ENCODE measurements at places on chromosomes 2 and 18.

DNA sequence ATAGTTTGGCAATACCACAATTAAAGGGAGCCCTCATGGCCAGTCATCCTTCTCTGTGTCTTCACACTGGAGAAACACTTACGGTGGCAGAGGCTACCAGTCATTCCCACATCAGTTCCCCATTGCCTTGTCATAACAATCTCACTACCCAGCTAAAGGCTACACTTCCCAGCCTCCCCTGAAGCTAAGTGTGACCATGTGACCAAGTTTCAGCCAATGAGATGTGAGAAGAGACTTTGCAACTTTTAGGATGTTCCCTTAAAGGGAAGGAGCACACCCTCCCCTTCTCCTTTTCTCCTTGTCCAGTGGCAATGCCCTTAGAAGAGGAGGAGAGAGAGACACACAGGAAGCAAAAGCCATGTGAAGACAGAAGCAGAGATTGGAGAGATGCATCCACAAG is 89.0 kb upstream of the RAB12 start:
- no peak for DNase-seq

DNA sequence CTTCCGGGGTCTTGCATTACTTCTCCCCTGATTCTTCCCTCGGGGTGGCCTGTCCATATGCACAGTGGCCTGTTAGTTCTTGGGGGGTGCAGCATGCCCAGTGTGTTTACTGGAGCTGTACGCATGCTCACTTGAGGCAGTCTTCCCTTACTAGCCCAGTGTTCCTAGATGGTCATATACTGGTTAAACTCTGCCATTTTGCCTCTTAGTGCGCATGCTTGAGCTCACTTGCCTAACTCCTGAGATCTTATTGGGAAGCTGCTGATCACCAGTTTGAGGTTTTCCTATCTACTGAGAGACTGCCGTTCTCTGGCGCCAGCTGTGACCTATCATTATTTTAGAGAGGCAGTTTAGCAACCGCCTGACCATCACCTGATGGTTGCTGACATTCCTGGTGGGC is 571.2 kb downstream of the ADCYAP1 start:
- DNase-seq: no peak

GRCh38 chr2:203983064-203983715 is 46.6 kb downstream of the ICOS start:
- DNase-seq: no peak

DNA sequence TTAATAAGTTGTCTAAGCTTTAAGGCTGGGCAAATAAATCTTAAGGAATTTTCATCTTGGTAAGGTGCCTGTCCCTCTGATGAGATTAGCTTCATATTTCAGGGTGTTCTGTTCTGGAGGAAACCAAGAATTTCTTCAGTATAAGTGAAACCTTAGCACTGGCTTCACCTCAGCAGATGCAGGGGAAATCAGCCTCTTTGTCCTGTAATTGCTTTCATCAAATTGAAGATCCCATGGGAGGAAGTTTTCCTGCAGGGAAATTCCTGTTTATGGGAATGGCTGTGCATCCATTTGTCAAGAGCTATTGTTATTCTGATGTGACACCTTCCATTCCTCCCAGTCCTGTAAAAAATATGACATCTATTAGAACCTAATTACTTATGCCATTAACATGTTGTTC is 174.5 kb downstream of the PTPRM start:
- no peak for DNase-seq
